ENCODE measurements at places on chromosomes 2 and 18.

DNA sequence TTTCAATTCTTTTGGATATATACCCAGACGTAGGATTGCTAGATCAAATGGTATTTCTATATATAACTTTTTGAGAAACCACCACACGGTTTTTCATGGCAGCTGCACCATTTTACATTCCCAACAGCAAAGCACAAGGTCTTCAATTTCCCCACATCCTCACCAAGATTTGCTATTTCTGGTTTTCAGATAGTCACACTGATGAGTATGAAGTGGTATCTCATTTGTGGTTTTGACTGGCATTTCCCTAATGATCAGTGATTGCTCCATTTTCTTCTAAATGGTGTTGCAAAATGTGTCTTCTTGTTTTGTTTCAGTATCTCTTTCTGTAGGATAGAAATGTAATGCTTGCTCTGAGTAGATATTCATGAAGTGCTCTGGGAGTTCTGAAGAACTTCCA is 52.0 kb downstream of the ANKRD44 start:
- DNase-seq, result no peak

- peak; percentile 88 for DNase-seq
Observed at GRCh38 chr2:219406861-219407230, 11.3 kb upstream of the DES start.

- no peak for DNase-seq
Observed at GRCh38 chr2:86420913-86421312, 20.3 kb upstream of the KDM3A start.

DNA sequence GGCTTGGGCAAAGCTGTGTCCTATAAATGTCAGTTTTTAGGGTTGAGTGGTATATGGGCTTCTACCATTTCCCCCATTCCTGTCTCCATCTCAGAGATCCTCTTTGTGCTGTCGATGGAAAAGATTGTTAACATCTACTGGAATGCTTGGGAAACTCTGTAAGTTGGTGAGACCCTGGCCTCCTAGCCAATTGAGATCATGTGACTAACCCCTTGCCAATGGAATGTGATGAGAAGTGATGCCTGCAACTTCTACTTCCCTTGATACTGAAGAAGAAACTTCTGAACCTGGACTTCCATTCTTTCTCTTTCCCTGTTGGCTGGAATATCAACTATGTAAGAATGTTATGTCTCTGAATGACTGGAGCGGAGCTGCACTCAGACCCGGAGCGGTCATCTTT is 14.5 kb downstream of the SLC39A10 start:
- DNase-seq, result no peak

DNA sequence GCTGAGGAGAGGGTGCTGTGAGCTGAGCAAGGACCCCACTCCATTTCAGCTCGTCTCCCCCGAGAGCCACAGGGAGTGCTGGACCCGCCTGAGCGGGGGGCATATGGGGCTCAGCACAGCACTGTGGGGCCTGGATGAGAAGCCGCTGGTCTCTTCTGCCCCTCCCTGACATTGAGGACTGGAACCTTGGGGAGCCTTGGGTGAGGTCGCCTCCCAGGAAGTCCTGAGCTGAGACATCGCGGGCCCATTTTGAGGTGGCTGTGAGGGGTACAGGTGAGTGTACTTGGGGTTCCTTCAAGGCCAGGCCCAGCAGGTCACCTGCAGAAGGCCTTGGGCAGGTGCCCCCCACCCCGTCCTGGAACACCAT is 3.1 kb upstream of the AQP12A start:
- DNase-seq, result no peak

Measured in AG04450 (cell line).